ENCODE measurements at places on chromosomes 6 and 20.

DNA sequence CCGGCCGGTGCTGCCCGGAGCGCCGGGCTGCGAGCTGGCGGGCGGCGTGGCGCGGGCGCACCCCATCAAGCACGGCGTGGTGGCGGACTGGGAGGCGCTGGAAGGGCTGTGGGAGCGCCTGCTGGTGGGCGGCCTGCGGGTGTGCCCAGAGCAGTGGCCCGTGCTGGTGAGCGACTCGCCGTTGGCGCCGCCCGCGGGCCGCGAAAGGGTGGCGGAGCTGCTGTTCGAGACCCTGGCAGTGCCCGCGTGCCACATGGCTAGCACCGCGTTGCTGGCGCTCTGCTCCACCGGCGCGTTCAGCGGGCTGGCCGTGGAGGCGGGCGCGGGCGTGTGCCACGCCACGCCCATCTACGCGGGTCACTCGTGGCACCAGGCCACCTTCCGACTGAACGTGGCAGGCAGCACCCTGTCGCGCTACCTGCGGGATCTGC is 517 bp downstream of the ACTL10 start:
- no peak for DNase-seq

GRCh38 chr6:12608016-12608860 is 108.3 kb upstream of the PHACTR1 start:
- DNase-seq, result no peak

DNA sequence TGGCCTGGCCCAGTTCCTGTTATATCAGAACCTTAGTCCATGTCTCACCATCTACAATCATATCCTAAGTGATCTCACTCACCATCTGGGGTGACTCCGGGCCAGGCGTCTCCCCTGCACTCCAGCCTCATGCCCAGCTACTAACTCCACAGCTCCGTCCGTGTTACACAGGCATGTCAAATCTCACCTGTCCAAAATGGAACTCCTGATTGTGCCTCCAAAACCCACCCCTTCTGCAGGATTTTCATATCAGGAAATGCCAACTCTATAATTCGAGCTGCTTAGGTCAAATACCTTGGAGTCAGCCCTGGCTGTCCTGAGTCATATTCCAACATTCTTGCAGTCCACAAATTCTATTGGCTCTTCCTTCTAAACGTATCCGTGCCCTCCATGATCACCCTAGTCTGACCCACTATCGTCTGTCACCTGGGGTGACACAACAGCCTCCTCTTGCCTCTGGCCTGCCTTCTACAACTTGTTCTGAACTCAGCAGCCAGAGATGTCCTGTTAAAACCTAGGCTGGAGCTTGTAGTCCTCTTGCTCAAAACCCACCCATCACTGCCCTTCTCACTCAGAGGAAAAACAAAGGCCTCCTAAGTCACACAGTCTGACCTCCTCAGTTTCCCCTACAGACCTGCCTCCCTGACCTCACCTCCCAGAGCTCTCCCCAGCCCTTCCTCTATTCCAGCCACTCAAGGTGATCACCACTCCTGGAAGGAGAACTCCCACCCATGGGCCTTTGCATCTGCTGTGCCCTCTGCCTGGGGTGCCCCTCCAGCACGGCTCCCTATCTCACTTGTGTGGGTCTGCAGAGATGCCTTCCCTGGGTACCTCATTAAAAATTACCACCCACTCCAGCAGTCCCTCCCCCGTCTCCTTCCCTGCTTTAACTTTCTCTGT is 85.3 kb upstream of the SIRPA start:
- DNase-seq, result no peak

DNA sequence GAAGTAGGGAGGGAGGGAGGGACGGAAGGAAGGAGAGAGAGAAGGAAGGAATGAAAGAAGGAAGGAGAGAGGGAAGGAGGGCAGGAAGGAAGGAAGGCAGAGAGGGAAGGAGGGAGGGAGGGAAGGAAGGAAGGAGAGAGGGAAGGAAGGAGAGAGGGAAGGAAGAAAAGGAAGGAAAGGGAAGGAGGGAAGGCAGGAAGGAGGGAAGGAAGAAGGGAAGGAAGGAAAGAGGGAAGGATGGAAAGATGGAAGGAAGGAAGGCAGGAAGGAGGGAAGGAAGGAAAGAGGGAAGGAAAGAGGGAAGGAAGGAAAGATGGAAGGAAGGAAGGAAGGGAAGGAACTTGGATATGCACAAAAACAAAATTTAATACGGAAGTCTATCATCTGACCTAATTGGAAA is 844.5 kb upstream of the DEFB115 start:
- no peak for DNase-seq

GRCh38 chr6:122749451-122750050 is 30.0 kb upstream of the FABP7 start:
- no peak for DNase-seq

DNA sequence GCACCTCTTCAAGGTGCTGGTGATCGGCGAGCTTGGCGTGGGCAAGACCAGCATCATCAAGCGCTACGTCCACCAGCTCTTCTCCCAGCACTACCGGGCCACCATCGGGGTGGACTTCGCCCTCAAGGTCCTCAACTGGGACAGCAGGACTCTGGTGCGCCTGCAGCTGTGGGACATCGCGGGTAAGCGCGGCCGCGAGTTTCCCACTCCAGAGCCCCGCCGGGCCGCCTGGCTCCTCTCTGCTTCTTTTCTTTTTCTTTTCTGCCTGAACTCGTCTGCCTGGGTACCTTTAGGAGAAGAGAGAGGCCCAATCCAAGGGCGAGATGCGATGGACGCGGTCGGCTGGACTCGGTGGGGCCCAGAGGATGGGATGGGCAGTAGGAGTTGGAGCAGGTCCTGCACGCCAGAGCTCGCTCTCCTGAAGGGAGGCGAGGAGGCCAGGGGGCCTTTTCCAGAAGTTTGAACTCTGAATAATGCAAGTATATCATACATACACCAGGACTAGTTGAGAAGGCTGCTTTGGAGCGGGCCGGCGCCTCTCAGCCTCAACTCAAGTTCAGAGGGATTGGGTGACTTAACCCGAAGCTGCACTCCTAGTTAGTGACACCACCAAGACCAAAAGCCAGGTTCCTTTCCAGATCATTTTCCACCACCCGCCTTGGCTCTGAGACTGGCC is 445 bp downstream of the RAB32 start:
- no peak for DNase-seq

DNA sequence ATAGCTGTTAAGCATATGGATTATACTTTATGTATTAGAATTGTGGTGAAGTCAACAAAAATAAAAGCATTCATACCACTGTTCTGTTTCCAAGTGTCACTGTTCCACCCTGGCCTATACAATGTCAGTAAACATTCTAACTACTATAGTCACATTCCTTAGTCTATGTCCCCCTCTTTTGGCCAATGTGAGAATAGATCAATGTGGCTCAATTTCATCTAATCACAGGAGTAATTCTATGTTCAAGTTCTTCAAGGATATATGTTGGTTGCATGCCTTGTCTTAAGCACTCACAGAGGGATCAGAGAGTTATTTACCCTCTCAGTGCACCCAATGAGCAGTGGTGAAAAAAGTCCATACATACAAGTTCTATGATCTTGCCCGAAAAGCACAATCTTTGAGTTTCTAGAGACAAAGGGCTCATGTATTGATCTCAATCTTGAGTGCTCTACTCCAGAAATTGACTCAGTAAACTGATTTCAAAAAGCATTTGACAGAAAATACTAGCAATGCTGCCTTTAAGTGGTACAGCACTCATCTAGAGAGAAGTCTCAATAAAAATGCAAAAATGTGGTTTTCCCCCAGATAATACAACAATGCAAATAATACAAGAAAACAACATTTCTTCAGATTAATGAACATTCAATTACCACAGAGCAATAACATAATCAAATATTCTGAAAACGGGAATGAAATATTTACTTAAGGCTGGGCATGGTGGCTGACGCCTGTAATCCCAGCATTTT is 16.5 kb downstream of the SMLR1 start:
- DNase-seq, result no peak

GRCh38 chr6:126181173-126181741 is 158.7 kb upstream of the CENPW start:
- DNase-seq, result no peak

DNA sequence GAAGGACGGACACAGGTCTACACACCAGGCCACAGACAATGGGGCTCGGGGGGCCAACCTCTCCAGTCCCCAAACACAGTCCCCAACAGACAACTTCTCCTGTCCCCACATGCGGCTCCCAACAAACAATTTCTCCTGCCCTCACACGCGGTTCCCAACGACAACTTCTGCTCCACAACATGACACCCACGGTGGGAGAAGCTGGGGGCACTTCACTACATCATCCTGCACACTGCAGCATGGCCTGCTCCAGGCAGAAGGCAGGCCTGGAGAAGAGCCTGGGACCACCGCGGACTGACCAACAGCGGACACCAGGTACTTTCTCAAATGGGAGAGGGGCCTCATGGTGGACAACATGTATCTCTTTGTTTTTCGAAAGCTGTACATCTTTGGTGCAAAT is 6.7 kb downstream of the TAF4 start:
- DNase-seq, result no peak

DNA sequence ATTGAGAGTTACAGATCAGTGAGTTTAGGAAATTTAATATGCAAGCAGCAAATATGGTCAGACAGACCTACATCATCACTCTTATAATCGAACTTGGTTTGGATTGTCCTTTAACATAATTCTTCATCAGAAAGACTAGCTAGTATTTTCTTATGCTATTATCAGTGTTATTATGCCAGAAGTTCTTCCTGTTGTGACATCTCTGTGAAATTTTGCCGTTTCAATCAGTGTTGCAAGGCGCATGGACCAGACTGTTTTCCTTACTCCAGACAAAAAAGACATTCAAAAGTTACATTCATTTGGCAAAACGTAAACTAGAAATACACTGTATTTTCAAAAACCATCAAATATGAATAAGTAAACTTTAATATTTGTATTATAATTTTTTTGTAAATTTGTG is 5.7 kb upstream of the TENT5A start:
- no peak for DNase-seq

DNA sequence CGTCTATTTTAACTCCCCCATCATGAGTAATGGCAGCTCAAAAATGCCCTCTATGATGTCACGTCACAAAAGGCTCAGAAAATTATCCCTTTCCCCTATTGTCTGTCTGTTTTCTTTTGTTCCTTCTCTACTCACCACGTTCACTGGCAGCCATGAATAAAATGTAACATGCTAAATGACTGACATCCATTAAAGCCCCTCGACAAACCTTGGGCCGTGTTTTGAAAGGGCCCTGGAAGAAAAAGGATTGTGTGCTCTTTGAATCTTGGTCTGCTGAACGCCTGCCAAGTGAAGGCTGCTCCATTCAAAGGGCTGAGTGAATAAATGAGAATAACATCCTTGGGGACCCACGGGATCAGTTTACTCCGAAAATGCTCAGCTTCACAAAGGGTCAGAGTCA is 118.7 kb downstream of the RPS12 start:
- DNase-seq, result no peak

DNA sequence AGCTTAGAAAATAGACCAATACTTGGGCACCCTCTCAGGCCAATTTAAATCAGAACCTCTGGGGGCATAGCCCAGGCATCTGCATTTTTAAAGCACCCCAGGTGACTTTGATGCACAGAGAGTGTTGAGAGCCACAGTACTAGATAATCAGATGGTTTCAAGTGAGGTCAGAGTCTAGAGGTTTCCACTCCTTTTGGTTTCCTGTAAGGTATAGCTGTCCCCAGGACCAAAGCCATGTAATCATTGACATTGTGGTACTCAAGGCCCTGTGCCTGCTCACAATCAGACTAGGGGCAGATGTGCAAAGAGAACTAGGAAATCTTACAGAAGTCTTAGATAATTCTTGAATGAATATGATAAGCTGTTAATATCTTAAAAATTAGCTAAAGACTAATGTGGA is 9.1 kb downstream of the FILIP1 start:
- no peak for DNase-seq
